ENCODE measurements at places on chromosomes 5 and 9.

- no peak for DNase-seq
These were observed 70.2 kb downstream of the SUSD1 start for GRCh38 chr9:112104901-112105300.

DNA sequence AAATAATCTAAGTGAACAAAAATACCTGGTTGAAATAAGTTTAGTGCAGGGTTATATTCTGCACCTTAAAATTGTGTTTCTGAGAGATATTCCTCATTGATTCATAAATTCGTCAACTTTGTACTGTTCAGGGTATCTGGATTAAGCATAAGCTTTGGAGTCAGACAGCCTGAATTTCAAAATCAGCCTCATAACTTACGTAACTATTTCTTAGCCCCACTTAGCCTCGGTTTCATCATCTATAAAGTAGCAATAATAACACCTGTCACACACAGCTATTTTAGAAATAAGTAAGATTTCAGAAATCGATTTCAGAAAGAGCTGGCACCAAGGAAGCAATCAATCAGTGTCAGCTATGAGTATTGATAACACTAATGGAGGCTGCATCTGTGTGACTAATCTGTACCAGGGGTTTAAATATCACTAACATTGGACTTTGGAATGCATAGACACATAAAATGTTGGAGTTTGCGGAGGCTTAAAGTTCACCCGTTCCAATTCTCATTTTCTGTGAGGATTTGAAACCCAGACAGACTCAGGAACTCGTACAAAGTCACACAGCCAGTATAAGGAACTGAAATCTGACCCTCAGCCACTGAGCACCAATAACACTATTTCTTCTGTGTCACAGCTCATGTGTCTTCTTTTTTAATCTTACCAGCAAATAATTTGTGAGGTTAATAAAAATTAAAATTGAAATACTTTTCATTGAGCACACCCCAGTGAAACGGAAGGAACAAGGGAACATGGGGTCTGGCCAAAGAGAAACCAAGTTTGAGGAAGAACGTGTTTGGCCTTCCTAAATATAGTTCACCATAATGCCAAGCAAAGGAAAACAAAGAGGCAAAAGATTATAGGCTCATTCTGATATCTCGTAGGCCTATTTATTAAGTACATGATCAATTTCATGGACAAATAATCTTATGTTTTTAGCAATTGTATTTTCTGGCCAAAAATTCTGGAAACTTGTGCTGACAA is 194.4 kb upstream of the PTGER4 start:
- DNase-seq: no peak

GRCh38 chr5:54443270-54443669 is 12.2 kb upstream of the HSPB3 start:
- DNase-seq: peak; percentile 41

DNA sequence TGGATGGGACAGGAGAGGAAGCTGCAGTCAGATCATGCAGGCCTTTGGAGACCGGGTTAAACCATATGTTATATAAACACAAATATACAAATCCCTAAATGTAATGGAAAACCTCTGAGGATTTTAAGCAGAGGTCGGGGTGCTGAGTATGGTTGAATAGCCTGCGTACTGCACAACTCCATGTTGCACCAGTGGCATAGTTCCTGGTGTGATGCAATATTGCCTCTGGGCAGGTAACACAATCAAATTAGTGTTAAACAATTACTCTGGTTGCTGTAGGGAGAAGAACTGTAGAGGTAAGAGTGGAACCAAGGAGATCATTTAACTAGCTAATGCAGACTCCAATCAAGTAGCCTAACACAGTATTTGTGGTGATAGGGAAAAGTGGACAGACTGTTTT is 21.3 kb upstream of the RNF145 start:
- no peak for DNase-seq

DNA sequence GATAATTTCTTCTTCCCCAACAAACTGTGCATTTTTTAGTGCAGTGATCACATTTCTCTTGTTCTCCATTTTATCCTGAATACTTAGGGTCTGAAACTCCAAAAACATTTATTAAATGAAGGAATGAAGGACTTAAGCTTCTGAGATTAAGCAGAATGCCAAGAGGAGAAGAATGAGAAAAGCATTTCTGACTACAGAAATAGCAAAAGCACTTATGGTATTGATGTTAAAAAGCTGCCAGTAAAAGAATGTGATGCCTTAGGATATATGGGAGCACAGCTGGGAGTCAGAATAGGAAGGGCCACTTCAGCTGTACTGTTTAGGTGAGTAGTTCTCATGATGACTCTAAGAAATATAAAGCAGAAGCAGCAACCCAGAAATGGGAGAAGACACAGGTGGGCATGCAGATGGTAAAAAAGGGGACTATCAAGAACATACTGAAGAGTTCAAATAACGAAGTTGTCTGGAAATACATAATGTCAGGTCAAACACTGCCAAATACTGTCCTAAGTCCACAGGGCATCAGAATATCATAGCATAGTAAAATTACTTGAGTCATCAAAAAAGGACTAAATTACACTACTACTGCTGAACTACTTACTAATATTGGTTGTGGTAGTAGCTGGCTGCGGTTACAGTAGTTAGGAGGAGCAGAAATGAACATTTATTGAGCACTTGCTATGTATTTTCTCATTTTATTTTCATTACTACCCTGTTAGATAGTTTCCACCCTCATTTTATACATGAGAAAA is 132.7 kb downstream of the MAPKAP1 start:
- DNase-seq: no peak

GRCh38 chr5:156594406-156594805 is 255.7 kb upstream of the PPP1R2B start:
- no peak for DNase-seq

GRCh38 chr9:95067897-95068296 is 249.6 kb downstream of the FANCC start:
- no peak for DNase-seq

GRCh38 chr9:83521011-83521410 is 17.2 kb downstream of the FRMD3 start:
- no peak for DNase-seq

- DNase-seq: no peak
These were observed 312.9 kb downstream of the ISL1 start for GRCh38 chr5:51696122-51696521.

DNA sequence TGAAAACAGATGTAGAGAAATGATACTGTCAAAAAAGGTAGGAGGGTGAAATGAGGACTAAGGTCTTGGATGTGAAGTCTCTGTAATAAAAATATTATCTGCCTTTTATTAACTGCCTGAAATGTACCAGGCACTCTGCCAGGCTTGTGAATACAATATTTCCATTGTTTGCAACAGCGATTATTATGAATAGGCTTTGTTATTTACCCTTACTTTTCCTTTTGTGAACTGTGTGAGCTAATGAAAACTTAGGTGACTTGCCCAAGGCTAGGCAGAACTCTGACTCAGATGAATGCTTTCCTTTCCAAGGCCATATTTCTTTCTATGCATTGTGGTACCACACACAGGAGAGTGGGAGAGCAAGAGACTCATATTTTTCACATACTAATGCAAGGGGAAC is 204.1 kb downstream of the CDH12 start:
- DNase-seq: no peak

DNA sequence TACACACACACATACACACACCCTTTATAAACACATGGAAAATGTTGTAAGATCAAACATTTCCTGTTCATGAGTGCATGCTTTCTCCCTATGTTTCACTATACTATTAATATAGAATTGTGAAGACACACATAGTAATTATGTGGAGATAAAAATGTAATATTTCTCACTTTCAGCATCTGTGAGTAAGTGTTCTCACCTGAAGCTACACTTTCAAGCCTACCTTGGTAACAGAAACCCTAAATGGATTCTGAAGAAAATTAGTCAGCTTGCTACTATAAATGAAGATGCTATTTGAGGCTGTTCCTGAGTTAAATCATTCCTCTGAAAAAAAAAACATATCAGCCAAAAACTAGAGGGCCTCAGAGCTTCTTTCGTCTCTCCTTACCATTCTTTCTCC is 81.1 kb upstream of the GNA14 start:
- no peak for DNase-seq

GRCh38 chr5:137345396-137345795 is 153.7 kb downstream of the SPOCK1 start:
- DNase-seq: no peak
